Pancreas (tissue), 10 donors: ENCODE measurements at places on chromosomes 16 and 17. TPM values are rescaled to one million over a fixed set of nuclear protein-coding genes. Genes with fewer than 3 reads are reported as not detected.
A peak's percentile ranks its signal among the peaks of the same experiment; 100 is the strongest.

Gene ZFP3
- 3.9 TPM for total RNA-seq

Gene ABCC12
- not detected for total RNA-seq

Gene KRTAP1-5
- not detected for total RNA-seq

Gene ODF4
- not detected for total RNA-seq

DNA sequence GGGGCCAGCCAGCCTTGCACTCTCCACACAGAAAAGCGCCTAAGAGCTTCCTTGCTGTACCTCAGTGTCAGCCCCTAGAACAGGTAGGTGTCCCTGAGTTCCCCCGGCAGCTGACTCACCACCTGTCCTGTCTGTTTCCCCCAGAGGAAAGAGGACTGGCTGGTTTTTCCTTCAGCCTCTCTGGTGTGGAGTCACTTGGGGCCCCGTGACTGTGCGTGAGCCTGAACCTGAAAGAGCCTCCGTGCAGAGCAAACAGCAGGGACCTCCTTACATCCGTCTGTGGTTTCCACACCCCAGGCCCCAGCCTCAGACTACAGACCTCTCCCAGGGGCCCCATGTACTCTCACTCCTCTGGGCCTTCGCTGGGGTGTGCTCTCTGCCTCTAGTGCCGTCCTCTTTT is 87.8 kb downstream of the GNAO1 start:
- H3K27ac ChIP-seq: no peak overlapping the region
- no peaks in the 10 kb centered on the region for H3K27me3 ChIP-seq
- no peaks in the 10 kb centered on the region for H3K4me1 ChIP-seq
- H3K4me3 ChIP-seq: no peak overlapping the region
- H3K36me3 ChIP-seq: no peaks in the 10 kb centered on the region

- H3K4me1 ChIP-seq: no peaks in the 10 kb centered on the region
- H3K27me3 ChIP-seq: no peaks in the 10 kb centered on the region
Observed at GRCh38 chr16:53456625-53457024, 22.4 kb downstream of the RBL2 start.

- no peaks in the 10 kb centered on the region for H3K27me3 ChIP-seq
- no peaks in the 10 kb centered on the region for H3K36me3 ChIP-seq
- DNase-seq: no peak
- peak within 1 kb of the TSS; percentile 40 for H3K4me3 ChIP-seq
- no peak within 1 kb of the TSS for H3K27ac ChIP-seq
- no peaks in the 10 kb centered on the region for H3K4me1 ChIP-seq
Observed at GRCh38 chr17:12665263-12666210, at the start of gene MYOCD. Gene MYOCD (plus strand): TSS chr17:12665890. CDS start chr17:12666189, 299 bp downstream.

GRCh38 chr17:42076797-42077559 is 21.3 kb downstream of the ZNF385C start:
- no peaks in the 10 kb centered on the region for H3K27me3 ChIP-seq
- no peaks in the 10 kb centered on the region for H3K36me3 ChIP-seq
- no peak overlapping the region for H3K4me3 ChIP-seq
- DNase-seq: no peak
- H3K4me1 ChIP-seq: no peaks in the 10 kb centered on the region
